CD4-positive, alpha-beta T cell treated with Interleukin-2 at 100 ng/mL for 4 hours (primary cell): ENCODE measurements at places on chromosomes 12 and 14.

- DNase-seq: peak; percentile 92
Observed at GRCh38 chr12:47808050-47808449, 11.7 kb downstream of the HDAC7 start.

DNA sequence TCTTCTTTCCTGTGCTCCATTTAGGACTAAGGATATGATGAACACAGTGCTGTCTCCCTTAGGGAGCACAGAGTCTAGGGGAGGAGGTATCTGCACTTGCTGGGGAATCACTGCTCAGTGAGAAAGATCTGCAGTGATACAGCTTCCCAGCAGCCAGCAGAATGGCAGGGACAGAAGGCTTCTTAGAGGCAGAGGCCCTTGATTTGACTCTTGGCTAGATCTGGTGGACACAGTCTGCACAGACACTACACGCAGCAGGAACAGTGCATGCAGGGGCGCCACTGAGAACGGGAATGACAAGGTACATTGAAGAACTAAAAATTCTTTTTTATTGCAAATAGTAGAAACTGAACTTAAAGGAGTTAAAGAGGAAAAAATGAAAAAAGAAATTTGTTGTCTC, 51.6 kb downstream of the KCNA1 start:
- DNase-seq: no peak

GRCh38 chr12:120944645-120945217, 33.6 kb upstream of the HNF1A start:
- peak; percentile 58 for DNase-seq

- DNase-seq: no peak
Observed at GRCh38 chr12:115774148-115774895, 503.2 kb downstream of the MED13L start.

DNA sequence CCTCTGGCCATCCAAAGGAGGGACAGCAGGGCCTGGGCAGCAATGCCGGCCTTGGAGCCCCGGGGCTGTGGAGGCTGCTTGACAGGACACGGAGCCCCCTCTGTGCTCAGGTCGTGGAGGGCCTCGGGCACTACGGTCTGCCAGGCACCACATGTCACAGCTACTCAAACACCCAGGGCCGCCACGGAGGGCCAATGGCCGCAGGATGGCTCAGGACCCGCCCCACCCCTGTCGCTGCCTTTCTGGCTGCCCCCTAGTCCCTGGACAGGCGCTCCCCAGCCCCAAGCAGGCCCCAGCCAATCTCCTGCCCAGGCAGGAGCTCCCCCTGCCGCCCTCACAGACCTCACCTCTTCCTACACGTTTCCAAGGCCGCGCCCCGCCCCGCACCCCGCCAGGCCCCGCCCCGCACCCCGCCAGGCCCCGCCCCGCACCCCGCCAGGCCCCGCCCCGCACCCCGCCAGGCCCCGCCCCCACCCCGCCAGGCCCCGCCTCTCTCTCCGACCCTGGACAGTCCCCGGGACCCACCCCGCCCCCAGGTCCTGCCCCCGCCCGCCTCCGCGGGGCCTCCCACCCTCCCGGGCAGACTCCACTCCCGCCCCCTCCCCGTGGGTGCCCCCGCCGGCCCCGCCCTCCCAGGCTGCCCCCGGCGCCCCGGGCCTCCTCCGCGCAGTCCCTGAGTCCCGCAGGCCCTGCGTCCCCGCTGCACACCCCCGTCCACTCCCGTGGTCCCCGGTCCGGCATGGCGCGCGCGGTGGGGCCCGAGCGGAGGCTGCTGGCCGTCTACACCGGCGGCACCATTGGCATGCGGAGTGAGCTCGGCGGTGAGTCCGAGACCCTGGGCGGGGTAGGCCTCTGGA, at the start of gene ASPG:
Gene ASPG, plus strand, starts transcription at position 669 of the 857 bp plus-strand sequence. Its CDS starts 71 bp downstream, at position 740.
- DNase-seq: no peak

DNA sequence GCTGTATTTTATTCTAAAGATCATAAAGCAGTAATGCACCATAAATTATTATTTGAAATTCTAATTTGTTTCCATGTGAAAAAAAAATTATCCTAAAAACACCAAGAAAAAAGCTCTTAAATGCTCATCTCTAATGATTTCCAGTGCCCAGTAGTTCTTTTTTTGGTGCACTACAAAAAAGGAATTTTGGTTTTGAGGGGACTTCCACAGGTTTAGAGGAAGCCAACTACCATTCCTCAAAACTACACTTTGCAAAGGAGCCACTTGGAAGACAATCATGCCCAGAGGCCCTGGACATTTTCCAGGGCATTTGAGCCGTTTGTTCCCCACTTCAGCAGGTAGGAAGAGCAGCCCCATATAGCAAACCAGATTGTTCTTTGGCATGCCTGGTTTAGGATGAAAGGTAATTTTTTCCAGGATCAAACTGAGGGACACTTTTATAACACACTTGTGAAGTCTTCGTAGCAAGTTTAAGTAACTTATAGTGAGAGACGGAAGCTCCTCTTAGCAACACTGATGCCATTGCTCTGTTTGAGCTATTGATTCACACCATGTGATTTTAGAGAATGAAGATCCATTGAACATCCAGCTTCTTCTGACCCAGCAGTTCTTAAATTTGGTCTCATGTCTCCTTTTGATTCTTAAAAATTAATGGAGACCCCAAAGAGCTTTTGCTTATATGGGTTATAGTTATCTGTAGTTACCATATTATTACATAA, 187.9 kb downstream of the ETV6 start:
- DNase-seq: no peak

- no peak for DNase-seq
Observed at GRCh38 chr12:18646286-18646890, 91.4 kb downstream of the PLCZ1 start.

DNA sequence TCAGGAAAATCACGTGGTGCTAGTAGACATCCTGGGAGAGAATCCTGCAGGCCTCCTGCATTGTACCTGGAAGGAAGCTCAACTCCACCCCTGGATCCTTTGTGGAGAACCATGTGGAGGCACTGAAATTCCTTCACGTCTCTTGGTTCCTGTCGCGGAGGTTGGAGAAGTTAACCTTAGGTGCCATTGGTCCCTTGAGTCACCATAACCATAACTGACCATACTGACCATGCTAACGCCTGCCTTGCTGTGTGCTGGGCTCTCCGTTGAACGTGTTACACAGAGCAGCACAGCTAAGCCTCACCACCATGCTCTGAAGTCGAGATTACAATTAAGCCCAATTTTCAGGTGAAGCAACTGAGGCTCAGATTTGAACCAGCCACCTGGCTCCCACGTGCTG, 18.6 kb downstream of the C14orf132 start:
- DNase-seq: no peak

- no peak for DNase-seq
Observed at GRCh38 chr14:76769636-76770292, 8.5 kb downstream of the VASH1 start.

GRCh38 chr12:66662179-66662578, 16.7 kb downstream of the GRIP1 start:
- no peak for DNase-seq

GRCh38 chr12:65612440-65612839, 211.8 kb upstream of the HMGA2 start:
- no peak for DNase-seq

GRCh38 chr14:55303691-55304145, 32.5 kb downstream of the FBXO34 start:
- DNase-seq: no peak

DNA sequence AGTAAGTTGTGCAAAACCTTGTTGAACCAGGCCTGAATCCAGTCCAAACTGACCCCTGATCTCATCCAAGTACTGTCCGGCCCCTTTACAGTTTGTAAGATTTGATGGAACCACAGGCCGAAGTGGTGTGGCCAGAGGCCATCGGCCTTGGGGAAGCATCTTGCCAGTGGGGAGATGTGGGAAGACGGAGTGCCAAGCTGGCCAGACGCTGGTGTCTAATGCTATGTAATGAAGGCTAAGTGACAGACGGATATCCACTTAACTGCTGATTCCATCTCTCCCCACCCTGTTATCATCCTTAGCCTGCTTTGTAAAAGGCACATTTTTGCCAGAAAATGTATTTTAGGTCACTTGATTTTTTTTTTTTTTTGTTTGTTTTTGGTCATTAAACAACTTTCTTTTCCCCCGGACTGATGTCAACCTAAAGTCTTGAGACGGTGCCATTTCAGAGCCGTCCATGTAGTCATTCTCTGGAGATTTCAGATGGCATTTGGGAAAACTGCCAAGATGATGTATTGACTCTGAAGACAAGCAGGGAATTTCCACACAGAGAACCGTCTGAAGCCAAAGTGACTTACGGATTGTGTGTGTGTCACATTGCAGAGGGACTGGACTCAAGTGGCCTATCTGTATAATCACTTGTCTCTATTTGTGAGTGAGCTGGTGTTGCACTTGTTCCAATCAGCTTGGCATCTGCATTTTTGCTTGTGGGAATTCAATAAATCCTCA, 86.5 kb upstream of the MANSC4 start:
- no peak for DNase-seq

- no peak for DNase-seq
Observed at GRCh38 chr12:68336889-68337303, 4.7 kb upstream of the MDM1 start.

DNA sequence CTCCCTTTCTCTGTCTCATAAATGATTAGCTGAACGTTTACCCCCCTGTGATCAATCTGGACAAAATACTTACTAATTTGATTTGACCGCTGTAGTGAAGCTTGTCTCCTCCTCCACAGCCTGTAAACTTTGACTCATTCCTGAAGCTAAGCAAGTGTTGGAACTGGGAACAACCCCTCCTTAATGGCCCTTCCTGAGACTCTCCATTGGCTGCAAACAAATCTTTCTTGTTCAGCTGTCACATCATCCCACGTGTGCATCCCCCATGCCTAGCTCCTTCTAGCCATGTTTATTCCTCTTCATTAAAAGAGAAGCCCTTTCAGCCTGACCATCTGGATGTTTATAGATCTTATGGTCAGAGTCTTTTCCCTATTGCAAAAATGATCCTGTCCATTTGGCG, 281.2 kb downstream of the RGS6 start:
- DNase-seq: no peak

GRCh38 chr14:33755358-33755757, 195.5 kb downstream of the EGLN3 start:
- no peak for DNase-seq

DNA sequence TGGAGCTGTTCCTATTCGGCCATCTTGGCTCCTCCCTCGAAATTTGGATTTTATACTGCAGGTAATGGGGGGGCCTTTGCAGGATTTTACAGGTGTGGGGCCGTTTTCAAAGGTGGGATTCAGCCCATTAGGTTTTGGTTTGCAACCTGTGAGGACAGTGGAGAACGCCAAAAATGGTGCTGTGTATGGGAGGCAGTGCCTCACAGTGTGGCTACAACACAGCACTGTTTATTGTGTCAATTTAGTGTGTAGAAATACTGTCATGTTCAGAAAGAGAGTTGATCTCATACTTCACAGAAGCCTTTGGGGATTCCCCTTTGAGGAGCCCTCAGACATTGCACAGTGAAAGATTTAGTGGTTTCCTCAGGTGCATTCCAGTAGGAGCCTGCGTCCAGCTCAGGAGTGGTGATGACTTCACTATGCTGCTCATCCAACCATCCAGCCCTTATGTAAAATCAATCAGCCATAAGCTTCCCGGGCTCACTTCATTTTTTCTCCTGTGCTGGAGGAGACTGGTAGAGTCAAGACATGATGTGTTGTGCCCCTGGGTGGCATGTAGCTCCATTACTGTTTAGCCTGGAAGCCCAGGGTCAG, 92.7 kb upstream of the PRMT8 start:
- no peak for DNase-seq

- peak; percentile 71 for DNase-seq
Observed at GRCh38 chr12:53205747-53206419, 1.2 kb downstream of the ITGB7 start.

GRCh38 chr12:4296751-4297150, 23.2 kb downstream of the CCND2 start:
- DNase-seq: no peak

DNA sequence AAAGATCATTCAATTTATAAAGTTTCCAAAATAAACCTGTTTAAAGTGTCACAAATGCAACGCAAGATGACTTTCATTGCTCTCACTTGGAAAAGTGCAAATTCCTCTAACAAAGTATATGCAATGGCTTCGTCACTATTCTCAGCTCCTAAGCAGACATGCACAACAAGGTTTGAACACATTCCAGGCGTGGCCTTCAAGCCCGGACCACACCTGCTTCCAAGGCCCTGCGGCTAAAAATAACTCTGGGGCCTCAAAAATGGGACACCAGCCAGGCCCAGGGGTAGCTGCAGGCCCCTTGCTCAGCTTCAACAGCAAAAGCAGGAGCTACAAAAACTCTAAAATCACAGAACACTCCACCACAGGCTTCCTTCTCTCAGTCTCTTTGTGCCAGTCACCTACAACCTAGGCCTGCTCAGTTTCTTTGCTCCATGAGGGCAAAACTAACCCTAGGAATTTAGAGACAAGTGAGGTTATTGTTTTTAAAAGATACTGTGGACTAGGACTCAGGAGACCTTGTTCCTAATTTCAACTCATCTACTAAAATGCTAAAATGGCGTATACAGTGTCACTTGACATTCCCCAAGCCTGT, 29.3 kb downstream of the DUSP16 start:
- DNase-seq: no peak

GRCh38 chr14:50363714-50364111, 33.0 kb downstream of the CDKL1 start:
- peak; percentile 73 for DNase-seq

DNA sequence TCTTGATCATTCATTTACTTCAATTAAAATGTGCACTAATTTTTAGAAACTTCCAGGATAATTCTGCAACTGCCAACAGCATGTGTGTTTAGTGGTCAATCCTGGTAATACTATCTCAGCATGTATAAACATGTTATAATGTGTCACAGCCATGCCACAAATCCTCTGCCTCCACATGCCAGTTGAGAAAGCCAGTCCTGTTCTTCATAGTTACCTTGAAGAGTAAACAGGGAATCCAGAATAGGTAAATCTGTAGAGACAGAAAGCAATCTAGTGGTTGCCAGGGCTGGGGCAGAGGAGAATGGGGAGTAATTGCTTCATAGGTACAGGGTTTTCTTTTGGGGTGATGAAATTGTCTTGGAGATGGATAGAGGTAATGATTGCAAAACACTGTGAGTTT, 85.9 kb downstream of the ARMH4 start:
- DNase-seq: no peak

DNA sequence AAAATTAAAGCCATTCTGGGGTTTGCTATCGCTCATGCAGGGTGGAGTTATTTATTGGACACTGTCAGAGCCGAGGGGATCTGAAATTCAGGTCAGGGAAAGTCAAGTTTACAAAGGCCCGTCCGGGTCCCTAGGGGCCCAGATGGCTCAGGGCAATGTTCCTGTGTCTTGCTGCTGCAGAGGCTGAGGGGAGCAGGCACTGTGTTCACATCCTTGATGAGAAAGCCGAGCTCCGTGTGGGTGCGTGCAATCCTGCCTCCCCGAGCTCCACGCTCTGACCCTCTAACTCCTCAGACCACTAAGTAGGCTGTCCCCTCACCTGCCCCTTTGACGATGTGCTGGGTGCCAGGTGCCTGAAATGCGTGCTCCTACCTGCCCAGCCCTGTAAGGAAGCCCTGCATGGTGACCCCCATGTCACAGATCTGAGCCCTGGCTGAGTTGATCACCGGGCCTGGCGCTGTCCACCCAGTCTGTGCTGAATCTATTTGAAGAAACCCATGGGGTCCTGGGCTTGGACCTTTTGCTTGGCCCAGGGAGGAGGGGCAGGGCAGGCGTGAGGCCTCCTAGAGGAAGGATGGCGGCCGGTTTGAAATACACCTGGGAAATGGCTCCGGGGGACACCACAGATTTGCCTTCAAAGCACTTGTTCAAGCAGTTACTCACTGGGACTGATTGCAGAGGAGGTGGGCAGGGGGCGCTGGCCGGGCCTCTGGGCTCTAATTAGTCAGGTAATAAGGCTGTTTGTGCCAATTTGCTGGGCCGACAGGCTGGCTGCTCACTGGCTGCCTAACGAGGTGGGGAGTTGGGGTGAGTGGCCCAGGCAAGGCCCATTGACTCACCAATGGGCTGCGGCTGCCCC, 204.3 kb downstream of the KIF26A start:
- no peak for DNase-seq

- DNase-seq: no peak
Observed at GRCh38 chr12:108289350-108290161, 49.6 kb downstream of the CMKLR1 start.
